Hindlimb muscle (tissue), 1 donor: ENCODE measurements at places on chromosomes 13 and 19.

DNA sequence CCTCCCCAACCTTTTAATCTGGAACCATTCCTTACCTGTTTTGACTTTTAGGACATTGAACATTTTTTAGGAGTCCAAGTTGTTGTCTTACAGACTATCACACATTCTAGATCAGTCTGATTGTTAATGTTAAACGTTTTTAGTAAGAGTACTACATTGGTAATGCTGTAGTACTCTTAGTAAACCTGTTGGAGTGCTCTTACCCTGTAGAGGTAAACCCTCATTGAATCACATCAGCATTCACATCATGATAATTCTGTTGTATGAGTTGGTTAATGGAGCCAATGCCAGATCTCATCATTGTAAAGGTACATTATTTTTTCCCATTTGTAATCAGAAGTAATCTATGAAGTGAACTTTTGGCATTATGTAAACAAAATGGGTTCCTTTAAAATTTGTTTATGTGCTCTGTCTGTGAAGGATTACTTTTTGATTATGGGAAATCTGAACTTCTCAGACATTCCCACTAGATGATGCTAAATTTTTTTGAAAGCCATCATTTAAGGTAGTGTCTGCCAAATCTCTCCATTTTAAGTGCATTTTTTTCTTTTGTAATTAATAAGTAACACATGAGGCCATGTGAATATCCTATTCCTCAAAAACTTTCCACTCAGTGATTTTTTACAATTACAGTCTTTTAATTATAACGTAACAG lies 55.2 kb downstream of the VWA8 start:
- DNase-seq, result no peak

- no peak for DNase-seq
These were observed 73.2 kb upstream of the RFC3 start for GRCh38 chr13:33744589-33745369.

- DNase-seq, result peak; percentile 81
These were observed 2.7 kb upstream of the CNN1 start for GRCh38 chr19:11535792-11536595.

GRCh38 chr13:95441326-95441725 lies 111.2 kb upstream of the CLDN10 start:
- no peak for DNase-seq

DNA sequence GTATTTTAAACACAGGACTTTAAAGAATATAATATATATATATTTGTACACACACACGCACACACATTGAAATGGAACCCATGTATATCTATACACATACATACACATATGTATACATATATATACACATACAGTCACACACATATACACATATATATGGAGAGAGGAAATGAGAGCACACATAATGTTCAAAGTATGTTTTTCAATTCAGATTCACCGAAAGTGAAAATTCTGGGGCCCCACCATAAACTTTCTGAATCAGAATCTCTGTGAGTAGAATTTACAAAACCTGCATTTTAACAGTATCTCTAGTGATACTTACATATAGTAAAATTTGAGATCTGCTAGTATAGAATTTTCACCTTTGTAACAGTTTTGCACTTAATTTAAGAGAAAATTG lies 60.4 kb upstream of the OBI1 start:
- DNase-seq, result no peak

- DNase-seq, result no peak
These were observed 23.3 kb upstream of the CACTIN start for GRCh38 chr19:3649888-3650287.

- no peak for DNase-seq
These were observed 148.9 kb downstream of the USP12 start for GRCh38 chr13:27022571-27023311.

DNA sequence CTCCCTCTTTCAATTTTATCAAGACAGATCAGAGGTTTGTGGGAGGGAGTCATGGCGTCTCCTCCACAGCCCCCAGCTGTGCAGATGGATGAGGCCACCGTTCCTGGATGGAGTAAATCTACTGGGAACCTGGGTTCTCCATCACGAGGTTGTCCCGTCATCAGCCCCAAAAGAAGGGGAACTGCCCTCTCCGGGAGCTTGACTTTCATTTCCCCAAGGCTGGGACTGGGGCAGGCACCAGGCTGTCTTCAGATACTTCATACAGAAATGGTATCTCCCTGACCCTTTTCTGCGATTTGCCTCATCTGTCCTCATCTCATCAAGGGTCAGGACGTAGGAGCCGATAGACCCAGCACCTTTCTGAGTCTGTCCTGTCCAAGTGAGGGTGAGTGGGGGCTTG lies 9.8 kb downstream of the LILRB2 start:
- DNase-seq, result no peak

DNA sequence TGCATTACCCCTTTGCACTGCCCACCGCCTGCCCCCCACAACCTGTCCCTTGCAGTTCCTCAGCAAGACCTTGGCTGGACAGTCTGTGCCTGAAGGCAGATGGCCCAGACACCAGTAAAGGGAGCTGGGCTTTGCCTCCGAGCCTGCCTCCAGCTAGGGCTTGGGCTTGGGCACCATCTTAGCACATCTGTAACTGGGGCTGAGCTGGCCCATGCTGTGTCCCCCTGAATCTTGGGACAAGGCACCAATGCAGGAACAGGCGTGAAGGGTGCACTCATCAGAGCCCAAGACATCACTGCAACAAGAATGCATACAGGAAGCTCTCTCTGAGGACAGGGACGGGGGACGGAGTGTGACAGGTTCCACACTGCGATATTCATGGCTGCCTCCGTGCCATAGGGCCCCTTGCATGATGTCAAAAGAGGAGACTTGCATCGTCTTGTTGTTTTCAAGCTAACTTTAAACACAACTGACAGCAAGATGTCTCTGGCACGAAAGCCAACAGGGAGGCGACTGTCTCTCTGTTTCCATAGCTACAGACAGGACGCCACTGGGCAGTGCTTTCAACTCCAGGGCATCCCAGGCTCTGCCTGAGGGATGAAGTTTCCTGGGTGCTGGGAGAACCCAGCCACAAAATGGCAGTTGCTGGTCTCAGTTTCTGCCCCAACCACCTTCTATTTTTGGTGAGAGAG lies 8.7 kb upstream of the CHST8 start:
- DNase-seq, result no peak

DNA sequence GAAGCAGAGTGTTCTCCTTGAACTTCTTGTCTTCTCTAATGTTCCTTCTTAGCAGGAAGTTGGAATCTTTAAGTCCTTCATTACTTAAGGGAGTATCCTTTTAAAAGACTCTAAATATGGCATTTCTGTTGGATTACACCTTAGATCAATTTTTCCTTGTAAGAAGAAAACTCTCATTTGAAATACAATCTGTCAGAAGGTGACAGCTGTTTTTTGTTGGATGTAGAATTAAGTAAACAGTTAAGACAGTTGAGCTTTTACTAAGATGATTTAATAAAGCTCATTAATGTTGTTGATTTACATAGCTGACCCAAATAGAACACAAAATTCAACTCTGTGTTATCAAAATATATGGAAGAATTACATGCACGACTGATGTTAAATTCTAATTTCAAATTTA lies 16.7 kb upstream of the MBNL2 start:
- no peak for DNase-seq

- no peak for DNase-seq
These were observed 14.8 kb downstream of the LYPD3 start for GRCh38 chr19:43450545-43450997.

GRCh38 chr19:35963514-35963913 lies 27.3 kb downstream of the LRFN3 start:
- DNase-seq, result peak; percentile 61

GRCh38 chr13:105543742-105544141 lies 991.7 kb downstream of the EFNB2 start:
- no peak for DNase-seq
